ENCODE measurements at places on chromosomes 3 and 15.

- DNase-seq, result no peak
Measured at GRCh38 chr15:42349186-42349585, 10.1 kb upstream of the CAPN3 start.

GRCh38 chr3:99413504-99413903 lies 224.9 kb upstream of the COL8A1 start:
- DNase-seq, result no peak

DNA sequence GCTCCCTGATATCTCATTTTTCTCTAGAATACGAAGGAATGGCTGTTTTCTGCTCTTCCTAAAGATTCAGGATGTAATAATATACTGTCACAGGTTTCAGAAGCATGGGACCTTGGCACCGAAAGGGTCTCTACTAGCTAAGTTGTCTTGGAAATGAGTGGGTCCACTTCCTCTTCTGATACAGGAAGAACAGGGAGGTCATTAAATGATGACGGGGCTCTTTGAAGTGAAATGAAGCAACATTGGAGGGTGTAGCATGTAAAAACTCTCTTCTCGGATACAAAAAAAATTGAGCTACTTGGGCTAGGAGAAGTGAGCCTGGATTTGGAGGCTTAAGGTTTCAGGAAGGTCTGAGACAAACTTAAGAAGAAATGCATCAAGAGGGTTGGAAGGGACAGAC lies 349.8 kb upstream of the TPRG1 start:
- DNase-seq, result no peak

DNA sequence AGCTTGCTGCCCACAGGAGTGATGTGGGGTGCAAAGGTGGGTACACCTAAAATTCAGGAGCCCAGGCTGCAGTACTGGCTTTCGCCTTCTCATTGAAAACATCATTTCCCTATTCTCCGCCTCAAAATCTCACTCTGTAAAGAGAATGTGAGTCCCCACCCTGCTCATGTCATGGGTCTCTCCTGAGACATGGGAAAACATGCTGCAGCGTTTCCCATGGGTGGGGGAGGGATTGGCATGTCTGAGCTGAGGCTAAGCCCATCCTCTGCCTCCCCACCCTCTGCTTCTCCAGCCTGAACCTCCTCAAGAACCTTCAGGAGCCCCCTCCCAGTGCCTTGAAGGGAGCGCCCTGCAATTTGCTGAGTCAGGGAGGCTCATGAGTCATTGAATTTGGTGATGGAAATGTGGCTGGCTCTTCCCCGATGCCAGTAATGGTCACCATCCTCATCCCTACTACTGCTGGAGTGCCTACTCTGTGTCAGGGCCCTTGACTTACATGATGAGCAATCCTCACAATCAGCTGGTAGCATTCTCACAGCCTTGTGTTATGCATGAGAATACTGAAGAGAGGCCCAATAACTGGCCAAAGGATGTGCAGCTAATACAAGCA lies 28.8 kb downstream of the WNT5A start:
- DNase-seq, result no peak

DNA sequence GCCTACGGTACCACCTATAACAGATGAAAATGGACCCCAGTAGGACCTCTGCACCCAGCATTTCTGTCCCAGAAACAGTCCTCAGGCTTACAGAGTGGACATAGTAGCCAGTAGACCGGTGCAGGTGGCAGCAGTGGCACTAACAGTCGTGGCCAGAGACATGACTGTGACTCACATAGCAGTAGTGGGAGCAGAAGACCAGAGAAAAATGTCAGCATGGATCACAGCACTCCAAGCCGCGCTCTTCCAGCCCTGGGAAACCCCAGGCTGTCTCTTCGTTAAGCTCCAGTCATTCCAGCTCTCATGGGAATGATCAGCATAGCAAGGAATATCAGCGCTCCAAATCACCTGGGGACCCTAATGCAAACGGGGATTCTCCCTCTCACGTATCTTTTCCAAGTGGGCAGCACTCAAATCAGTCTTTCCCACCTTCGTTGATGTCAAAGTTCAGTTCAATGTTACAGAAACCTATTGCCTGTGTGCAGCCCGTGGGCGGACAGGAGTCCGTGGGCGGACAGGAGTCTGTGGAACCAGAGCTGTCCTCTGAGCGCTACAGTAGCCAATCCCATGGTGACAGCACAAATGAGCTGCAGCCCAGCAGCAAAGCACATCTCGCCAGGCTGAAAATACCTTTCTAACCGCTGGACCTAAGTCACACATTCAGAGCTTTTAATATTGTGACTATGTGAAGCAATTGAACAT lies 10.5 kb downstream of the BFSP2 start:
- no peak for DNase-seq

GRCh38 chr3:132014105-132014504 lies 20.7 kb downstream of the CPNE4 start:
- DNase-seq, result no peak

DNA sequence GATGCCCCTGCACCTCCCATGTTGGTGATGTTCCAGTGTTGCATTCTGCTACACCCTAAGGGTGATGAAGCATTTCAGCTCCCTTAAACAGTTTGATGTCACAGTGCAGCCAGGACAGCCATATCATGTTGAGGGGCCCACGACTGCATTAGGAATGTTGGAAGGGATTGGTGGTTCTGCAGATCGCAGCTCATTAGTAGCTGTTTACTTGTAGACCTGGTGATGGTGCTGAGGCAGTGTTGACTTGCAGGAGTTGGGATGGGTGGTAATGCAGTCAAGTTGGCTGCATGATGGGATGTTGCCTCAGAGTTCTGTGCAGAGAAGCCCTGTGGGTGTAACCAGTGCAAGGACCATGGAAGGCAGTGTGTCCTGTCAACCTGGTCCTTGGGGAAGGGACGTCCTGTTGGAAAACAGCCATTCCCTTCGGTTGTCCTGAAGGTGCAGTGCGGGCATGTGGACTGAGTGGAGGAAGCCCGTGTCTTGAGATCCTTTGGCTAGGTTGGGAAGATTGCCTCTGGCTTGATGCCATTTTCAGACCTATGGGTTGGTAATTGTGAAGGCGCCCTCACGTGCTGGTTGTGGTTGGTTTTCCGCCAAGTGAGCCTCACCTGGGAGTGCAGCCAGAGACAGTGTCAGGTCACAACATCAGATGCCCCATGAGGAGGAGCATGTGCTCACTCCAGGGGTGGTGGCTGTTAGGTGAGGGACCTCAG lies 100.7 kb downstream of the SNRPN start:
- no peak for DNase-seq

DNA sequence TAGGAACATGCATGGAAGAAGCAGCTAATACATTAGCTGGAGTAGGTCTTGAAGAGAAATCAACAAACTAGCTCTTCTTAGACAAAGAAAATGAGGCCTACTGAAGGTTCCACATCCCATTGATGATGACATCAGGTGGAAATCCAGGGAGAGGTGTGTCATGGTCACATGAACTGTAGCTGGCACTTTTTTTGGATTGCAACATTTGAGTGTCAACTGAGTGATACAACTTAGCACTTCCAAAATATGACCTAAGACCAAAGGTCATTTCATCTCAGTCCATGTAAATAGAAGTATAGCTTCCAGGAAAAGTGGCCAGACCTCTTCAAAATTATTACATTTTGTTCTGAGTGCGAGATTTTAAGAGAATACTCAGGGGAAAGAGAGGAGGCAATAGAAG lies 117.2 kb upstream of the MEIS2 start:
- DNase-seq, result no peak

GRCh38 chr15:100638177-100638730 lies 35.9 kb downstream of the ASB7 start:
- no peak for DNase-seq

- DNase-seq, result no peak
Measured at GRCh38 chr3:171508206-171508605, 48.0 kb upstream of the TNIK start.

DNA sequence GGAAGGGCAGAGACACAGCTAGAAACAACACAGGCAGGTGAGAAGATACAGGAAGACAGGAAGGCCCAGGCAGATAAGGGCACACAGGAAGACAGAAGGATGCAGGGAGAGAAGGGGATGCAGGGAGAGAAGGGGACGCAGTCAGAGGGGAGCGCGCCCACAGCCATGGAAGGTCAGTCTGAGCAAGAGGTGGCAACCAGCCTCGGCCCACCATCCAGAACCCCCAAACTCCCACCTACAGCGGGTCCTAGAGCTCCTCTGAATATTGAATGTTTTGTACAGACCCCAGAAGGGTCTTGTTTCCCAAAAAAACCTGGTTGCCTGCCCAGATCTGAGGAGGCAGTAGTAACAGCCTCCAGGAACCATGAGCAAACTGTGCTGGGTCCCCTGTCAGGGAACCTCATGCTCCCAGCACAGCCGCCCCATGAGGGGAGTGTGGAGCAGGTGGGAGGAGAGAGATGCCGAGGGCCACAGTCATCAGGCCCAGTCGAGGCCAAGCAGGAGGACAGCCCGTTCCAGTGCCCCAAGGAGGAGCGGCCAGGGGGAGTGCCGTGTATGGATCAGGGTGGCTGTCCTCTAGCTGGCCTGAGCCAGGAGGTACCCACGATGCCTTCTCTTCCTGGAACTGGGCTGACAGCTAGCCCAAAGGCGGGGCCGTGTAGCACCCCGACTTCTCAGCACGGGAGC lies 27.6 kb upstream of the SLC28A1 start:
- no peak for DNase-seq

DNA sequence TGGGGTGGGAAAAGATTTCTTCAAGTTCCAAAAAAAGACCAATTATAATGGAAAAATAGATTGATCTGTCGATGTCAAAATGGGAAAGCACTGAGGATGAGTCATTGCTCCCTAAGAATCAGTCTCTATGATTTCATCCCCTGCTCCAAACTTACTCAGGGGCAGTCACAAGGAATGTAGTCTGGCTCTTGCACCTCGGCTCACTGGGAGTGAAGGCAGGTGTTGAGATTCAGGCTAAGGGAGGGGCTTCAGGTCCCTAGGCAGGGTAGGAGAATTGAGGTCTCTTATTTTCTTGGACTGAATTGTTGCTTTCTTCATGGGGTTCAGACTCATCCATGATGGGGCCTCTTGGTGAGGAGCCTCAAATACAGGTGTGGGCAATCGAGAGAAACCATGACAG lies 14.2 kb downstream of the ESYT3 start:
- DNase-seq, result no peak

All from activated T-helper 1 cell treated with anti-CD3 and anti-CD28 coated beads, Interleukin-2, amount 50 U/mL, for 16 hours (primary cell).